Uterus (tissue), 4 donors: ENCODE measurements at places on chromosomes 7 and 10.

DNA sequence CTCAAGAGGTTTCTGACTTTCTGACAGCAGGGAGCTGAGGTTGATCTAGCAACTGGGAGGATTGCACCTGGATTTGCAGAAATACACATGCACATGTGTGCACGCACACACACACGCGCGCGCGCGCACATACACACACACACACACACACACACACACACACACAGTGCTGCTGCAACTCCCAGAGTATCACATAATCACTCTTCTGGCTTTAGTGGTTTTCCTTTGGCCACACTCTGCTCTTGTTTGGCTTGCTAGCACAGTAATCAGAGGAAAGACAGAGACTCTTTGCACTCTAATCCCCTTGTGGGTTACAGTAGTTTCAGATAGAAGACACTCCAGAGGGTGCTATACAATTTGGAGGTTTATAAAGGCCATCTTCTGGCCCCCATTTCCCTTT is 705.0 kb downstream of the AUTS2 start:
- DNase-seq: no peak

DNA sequence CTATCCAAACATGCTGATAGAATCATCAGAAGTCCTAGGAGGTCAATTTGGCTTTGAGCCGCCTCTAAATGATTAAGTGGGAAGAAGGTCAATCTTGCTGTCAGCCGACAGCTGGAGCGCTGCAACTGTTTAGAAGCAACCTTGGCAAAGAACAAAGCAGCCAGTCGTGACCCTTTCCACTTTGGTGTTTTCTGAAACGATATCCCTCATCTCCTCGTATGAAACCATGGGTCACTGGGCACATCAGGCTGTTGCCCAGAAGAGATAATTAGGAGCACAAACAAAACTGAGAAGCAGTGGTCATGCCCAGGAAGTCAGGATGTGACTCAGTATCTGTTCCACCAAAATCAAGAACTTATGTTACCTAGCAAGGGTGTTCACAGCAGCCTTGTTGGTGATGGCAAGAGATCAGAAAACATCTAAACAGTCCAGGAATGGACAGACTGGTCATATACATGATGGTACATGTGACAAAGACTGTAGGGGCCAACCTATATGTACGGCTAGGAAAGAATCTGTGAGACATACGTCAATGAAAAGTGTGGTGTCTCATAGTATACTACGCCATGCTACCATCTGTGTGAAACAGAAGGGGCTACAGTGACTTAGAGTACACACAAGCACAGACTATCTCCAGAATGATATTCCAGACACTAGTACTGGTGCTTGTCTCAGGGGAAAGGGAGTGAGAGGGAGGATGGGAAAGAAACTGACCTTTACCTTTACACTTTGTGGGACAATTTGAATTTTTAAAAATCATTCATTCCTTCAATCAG is 22.4 kb downstream of the STN1 start:
- DNase-seq: peak; percentile 25

GRCh38 chr7:50353201-50353600 is 48.7 kb downstream of the IKZF1 start:
- DNase-seq: no peak

DNA sequence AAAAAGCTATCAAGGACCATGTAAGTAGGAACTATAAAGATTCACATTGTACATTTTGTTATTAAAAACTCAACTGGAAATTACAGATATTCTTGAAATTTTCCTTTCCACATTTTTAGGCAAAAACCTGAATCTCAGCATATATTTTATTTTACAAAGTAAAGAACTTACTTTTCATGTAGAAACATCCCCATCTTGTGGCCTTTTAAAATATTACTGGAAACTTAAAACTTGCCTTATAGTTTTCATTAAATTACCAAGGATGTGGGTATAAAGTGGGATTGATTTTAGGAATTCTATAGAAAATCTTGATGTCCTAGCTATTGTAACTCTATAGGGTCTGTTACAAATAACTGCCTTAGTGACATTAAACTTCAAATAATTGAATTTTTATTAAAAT is 10.6 kb downstream of the DBF4 start:
- DNase-seq: no peak

DNA sequence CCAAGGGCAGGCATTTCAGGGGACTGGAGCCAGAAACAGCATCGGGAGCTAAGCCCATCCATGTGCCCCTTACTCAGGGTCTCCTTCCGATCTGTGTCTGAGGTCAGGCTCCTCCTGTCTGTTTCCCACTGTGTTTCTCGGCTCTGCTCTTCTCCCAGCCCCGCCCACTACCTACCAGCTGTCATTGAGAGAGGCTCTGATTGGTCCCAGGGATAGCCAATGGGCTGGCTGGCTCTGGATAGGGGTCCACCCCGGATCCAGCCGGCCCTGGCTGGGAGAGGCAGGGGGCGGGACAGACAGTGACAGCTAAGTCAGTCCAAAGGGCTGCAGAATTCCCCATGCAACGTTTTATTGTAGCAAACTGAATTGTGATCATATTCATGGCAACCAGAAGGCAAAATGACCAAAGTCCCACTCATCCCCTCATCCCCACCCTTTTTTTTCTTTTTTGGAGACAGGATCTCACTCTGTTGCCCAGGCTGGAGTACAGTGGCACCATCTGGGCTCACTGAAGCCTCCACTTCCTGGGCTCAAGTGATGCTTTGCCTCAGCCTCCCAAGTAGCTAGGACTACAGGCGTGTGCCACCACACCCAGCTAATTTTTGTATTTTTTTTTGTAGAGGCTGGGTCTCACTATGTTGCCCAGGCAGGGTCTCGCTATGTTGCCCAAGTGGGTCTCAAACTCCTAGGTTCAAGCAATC is 76.3 kb downstream of the CLIP2 start:
- peak; percentile 29 for DNase-seq

DNA sequence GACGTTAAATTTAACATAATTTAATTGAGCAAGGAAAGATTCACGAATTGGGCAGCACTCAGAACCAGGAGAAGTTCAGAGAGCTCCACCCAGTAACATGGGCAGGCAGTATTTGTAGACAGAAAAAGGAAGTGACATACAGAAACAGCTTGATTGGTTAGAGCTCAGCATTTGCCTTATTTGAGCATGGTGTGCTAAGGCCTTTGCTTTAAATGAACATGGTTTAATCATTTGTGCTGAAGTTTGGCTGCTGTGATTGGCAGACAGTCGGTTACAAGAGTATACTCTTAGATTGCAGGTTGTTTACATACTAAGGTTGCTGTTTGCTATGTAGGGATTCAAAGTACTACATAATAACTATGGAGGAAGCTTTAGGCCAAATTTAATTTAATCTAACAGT is 199.2 kb downstream of the MALRD1 start:
- DNase-seq: no peak
